RWPE2 (cell line): ENCODE measurements at places on chromosomes 12 and 14.

DNA sequence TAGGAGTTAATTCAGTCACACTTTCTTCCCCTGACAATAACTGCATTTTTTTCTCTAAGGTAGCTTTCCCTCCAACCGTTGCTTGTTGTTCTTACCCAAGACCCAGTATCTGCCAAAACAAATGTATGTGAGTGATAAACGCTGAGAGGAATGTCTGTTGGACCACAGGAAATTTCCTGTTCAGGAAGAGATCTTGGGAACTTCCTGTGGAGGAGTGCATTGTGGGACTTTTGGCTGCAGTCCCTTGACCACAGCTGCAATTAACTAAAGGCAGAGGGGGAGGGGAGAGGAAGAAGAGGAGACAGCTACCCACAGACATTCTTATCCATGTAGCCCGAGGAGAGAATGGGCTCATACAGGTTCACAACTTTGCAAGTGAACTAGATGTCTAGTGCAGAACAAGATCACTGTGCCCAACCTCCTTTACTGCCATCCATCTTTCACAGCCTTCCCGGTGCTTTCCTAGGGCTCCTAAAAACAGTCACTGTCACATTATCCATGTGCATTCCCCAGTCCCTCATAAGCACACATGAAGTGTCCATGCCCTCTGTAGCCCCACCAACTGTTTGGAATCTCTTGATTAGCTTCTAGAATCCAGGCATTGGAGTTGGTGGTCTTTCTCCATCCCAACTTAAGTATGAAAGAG is 149.5 kb downstream of the ETV6 start:
- DNase-seq = no peak

DNA sequence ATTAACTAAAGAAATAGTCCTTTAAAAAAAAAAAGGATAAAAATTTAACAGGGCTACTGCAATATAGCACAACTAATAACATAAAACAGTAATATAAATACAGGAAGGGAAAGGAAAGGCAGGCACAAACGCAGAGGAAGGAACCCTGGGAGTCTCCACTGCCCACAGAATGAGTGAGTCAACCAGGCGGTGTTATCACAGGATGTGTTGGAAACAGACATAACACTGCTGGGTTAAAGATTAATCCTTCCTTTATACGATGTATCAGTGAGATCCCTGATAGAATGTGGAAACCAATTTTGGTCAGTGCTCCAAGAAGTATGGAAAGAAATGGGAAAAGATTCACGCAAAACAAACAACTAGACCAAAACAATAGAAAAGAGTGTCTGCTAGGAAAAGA is 47.9 kb downstream of the FGD6 start:
- no peak for DNase-seq

DNA sequence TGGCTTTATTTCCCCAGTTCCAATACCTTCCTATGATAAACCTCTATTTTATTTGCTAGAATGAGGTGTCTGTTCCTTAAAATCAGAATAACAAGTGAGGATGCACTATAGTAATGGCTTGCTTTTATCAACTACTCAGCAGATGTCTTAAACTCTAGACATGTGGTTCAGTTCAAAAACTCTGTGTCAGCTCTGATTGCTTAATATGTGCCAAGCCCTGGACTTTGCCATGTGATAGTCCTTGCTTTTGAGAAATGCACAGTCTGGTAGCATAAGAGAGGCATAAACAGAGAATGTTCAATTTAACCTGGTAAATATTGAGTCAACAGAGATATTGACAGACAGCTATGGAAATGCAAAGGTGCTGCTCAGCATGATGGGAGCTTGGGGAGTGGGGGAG is 254.8 kb downstream of the PDZRN4 start:
- no peak for DNase-seq

GRCh38 chr14:31990926-31991572 is 86.1 kb upstream of the ARHGAP5 start:
- DNase-seq = no peak

DNA sequence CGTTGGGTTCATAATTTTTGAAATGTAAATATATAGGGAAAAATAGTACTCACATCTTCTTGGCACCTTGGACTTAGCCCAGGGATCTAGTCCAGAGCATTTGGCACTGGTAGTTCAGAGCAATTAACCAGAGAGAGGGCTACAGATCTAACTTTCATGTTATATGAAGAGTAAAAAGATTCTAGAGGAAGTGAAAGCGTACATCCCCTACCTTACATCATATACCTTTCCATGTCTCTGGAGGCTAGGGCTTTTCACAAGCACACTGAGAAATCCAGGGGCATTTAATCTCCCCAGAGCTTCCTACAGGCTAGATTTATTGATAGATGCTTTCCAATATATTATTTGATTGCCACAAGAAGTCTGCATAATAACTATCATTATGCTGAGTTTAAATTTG is 687.5 kb upstream of the FBXO33 start:
- no peak for DNase-seq

DNA sequence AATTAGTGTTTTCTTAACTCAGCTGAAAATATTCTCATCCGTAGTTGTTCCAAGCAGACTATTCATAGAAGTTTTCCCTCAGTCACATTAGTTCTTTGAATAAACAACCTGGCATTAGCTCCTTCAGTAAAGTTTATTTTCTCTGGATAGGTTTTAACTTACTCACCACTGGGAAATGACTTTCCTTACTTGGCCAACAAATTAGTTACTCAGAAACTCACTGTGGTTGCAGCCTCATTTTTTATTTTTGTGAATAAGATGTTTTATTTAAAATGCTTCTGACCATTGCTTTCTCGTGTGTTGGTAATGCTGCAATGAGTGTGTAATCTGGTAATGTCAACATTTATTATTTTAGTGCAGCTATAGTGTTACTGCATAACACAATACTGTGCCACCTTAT is 74.9 kb downstream of the NOVA1 start:
- no peak for DNase-seq

DNA sequence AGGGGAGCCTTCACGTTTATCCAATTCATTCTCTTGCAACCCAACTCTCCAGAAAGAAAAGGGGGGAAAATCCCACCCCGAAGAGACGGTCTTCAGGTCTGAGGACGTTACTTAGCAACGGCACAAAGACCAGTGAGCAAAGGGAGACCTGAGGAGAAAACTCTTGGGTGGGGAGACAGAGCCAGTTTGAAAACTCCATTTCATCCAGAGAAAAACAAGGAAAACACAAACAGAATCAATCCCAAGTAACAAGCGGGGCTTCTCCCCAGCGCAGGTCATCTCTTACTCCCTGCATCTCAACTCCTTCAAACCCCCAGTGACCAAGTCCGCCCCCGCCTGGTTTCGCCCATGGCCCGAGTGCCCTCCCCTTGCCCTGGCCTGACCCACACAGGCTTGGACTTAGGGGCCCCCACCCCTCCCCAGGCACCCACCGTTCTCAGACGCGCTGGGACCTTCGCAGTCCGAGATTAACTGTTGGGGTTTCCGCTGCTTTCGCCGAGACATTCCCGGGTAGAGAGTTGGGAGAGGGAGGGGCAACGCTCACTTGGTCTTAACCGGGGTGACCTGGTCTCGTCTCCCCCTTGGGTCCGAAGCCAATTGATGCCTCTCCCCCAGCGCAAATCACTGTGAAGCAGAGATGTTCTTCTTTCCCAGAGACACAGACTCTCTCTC is 10.4 kb upstream of the SALL2 start:
- DNase-seq = no peak

GRCh38 chr14:70651522-70651921 is 9.8 kb downstream of the TTC9 start:
- no peak for DNase-seq

GRCh38 chr14:75849300-75849895 is 132.4 kb downstream of the TGFB3 start:
- no peak for DNase-seq

DNA sequence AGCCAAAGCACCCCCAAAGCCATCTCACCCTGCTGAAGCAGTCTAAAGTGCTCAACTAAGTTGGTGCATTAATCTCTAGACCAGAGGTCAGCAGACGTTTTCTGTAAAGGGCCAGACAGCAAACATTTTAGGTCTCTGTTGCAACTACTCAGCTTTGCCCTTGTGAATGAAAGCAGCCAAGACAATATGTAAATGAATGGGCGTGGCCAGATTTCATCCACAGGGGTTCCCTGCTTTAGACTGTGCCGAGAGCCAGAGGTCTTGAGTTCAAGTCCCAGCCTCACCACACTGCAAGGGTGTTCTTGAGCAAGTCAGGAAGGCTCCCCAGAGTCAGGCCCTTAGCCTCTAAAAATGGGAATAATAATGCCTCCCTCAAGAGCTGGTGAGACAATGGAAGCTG is 166.2 kb downstream of the CHST11 start:
- no peak for DNase-seq

- DNase-seq = no peak
Measured at GRCh38 chr12:29713729-29714128, 70.0 kb downstream of the TMTC1 start.

- DNase-seq = no peak
Measured at GRCh38 chr12:67804168-67804567, 155.6 kb downstream of the DYRK2 start.

DNA sequence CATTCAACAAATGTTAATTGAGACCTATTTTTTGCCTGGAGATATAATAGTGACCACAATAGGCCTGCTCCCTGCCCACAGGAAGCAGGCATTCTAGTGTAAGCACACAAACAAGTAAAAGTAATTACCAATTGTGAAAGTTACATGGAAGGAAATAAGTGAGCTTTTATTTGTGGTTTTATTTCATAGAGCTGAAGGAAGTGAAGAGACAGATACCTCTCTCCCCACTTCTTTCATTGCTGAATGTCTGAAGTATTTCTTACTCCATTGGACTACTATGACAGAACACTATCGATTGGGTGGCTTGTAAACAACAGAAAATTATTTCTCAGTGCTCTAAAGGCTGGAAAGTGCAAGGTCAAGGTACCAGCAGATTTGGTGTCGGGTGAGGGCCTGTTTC is 183.5 kb downstream of the PRKCH start:
- no peak for DNase-seq

DNA sequence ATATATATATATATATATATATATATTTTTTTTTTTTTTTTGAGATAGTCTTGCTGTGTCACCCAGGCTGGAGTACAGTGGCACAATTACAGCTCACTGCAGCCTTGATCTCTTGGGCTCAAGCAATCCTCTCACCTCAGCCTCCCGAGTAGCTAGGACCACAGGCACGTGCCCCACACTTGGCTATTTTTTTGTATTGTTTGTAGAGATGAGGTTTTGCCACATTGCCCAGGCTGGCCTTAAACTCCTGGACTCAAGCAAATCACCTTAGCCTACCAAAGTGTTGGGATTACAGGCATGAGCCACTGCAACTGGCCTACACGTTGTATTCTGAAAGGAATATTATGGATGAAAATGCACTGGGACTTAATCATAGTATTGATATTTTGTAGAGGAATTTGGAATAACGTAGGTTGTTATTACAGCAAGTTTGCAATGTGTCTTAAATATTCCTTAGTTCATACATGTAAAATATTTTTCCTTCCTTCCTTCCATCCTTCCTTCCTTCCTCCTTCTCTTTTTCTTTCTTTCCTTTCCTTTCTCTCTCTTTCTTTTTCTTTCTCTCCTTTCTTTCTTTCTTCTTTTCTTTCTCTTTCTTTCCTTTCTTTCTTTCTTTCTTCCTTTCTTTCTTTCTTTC is 862 bp downstream of the KLRB1 start:
- no peak for DNase-seq

DNA sequence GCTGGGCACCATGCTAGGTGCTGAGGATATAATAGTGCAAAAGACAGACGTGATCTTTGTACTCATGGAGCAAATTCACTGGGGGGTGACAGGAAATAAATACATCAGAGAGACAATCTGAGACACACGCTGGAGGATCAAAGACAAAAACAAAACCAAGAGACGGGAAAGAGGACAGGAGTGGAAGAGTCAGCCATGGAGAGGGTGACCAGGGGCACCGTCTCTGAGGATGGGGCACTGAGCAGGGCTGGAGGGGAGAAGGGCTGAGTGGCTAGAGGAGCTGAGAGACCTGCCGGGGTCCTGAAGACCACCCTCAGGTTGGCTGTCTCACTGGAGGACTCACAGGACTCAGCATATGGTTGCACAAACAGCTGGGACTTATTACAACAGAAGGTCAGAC is 81.9 kb downstream of the TMEM132D start:
- no peak for DNase-seq

DNA sequence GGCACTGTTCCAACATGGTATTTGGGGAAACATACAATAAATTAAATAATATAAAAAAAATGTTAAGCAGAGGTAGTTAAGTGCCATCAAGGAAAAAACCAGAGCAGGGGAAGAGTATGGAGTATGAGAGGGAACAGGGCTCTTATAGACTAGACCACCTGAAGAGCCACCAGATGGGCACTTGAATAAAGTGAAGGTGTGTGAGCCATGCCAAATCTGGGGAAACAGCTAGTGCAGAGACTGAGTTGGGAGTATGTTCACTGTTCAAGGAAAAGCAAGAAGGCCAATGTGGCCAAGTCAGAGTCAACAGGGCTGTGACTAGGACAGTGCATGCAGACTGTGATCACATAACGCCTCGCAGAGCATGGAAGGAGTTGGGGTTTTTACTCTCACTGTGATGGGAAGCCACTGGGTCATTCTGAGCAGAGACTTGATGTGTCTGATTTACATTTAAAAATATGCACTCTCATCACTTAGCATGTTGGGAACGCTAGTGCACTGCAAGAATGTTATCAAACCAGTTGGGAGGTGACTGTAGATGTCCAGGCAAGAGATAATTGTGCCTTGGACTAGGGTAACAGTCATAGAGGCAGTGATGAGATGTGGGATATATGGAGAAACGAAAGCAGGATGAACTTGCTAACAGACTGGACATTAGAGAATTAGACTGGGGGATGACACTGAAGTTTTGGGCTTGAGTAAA is 25.6 kb downstream of the NDUFA12 start:
- DNase-seq = no peak

GRCh38 chr14:87152693-87153092 is 840.3 kb downstream of the GALC start:
- DNase-seq = no peak
